GM13977 (cell line): ENCODE measurements at places on chromosomes 11 and 22.

DNA sequence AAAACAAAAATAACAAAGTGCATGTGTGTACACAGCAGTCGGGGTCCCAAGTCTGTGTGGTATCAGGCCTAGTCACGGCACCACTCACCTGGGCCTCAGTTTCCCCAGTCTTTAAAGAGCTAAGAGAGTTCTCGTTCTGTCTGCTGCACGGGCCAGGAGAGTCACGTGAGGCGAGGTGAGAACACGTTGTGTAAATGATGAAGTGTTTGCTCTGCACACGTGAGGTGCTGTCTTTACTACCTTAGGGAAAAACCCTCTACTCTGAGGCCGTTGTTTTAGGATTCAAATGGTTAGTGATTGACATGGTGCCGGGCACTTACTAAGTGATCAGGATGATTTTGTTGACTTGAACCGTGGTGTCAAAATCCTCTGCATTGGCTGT is 86.5 kb upstream of the PPARA start:
- no peak for DNase-seq

- DNase-seq, result no peak
These were observed 4.8 kb downstream of the CYB5R2 start for GRCh38 chr11:7668464-7668863.

DNA sequence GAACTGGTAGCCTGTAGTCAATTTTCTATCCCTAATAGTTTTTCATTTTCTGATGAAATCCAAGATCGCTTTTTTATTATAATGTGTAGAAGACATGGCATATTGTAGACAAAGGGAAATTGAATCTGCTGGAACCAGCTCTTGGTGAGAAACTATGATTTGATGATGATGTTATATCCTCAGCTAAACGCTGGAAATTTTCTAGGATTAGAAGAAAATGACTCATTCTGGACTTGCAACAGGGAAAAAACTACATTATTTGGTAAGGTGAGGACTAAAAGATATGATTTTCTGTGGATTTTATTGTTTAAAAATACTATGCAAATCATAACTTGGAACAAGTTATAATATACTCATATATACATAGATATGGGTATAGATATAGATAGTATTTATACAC is 14.1 kb upstream of the PGM2L1 start:
- DNase-seq, result no peak

GRCh38 chr11:102932678-102933077 is 22.9 kb downstream of the MMP13 start:
- DNase-seq, result no peak

- DNase-seq, result no peak
These were observed 13.7 kb downstream of the MEI1 start for GRCh38 chr22:41713004-41713403.

- no peak for DNase-seq
These were observed 3.6 kb upstream of the MED15 start for GRCh38 chr22:20503816-20504215.

GRCh38 chr22:46764140-46764680 is 1.8 kb downstream of the TBC1D22A start:
- DNase-seq, result no peak

- DNase-seq, result no peak
These were observed 263 bp downstream of the EHD1 start for GRCh38 chr11:64878223-64878493.

DNA sequence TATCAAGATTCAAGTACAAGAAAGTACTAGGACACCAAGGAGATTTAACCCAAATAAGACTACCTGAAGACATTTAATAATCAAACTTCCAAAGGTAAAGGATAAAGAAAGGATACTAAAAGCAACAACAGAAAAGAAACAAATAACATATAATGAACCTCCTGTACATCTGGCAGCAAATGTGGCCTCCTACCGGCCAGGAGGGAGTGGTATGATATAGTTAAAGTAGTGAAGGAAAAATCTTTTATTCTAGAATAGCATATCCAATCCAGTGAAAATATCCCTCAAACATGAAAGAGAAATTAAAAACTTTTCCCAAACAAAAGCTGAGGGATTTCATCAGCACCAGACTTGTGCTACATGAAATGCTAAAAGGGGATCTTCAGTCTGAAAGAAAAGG is 104.7 kb upstream of the GUCY1A2 start:
- no peak for DNase-seq

DNA sequence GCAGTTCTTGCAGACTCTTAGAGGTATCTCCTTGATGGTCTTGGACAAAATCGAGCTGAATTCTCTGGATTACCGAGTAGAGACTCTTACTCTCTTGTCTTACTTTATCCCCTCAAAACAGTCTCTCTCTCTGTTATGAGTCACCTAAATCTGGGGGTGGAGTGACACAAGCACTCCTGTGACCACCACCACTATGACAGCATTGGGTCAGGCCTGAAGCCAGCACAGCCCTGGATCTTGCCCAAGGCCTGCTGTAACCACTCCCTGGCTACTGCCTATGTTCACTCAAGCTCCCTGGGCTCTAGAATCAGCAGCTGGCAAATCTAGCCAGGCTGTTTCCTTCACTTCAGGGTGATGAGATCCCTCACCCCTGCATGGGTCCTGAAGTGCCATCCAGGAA is 662.5 kb downstream of the LUZP2 start:
- no peak for DNase-seq

GRCh38 chr11:130037058-130037457 is 32.6 kb upstream of the APLP2 start:
- DNase-seq, result no peak
